Gastrocnemius medialis (tissue), 4 donors: ENCODE measurements at places on chromosomes 5 and 9. TPM values are rescaled to one million over a fixed set of nuclear protein-coding genes. Genes with fewer than 3 reads are reported as not detected.
A peak's percentile ranks its signal among the peaks of the same experiment; 100 is the strongest.

DNA sequence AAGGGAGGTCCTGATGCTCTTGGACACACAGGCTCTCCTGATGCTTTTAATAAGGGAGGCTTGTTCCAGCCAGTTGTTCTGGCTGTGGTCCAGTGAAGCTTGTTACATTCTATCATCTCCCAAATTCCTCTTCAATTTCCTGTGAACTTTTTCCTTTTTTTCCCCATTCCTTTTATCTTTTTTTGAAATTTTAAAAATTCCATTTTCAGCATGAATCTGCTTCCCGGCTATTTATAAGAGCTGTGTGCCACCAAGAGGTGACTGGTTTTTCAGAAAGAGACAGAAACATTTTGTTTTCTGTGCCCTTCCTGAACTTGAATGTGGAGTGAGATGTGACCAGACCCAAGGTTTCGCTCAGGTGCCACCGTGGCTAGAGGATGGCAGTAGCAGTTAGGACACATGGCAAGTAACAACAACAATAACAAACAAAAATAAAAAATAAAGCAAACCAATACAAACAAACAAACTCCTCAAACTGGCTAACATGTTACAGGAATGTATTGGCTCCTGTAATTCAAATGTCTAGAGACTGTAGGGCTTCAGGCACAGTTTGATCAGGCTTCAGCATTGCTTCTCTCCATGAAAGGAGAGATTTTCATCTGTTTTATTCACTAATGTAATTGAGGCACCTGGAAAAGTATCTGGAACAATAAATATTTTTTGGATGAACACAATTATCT, 121.1 kb downstream of the BOD1 start:
- peaks cover 48% of the 10 kb centered on the region for H3K4me1 ChIP-seq
- H3K27me3 ChIP-seq = no peaks in the 10 kb centered on the region
- DNase-seq = no peak

DNA sequence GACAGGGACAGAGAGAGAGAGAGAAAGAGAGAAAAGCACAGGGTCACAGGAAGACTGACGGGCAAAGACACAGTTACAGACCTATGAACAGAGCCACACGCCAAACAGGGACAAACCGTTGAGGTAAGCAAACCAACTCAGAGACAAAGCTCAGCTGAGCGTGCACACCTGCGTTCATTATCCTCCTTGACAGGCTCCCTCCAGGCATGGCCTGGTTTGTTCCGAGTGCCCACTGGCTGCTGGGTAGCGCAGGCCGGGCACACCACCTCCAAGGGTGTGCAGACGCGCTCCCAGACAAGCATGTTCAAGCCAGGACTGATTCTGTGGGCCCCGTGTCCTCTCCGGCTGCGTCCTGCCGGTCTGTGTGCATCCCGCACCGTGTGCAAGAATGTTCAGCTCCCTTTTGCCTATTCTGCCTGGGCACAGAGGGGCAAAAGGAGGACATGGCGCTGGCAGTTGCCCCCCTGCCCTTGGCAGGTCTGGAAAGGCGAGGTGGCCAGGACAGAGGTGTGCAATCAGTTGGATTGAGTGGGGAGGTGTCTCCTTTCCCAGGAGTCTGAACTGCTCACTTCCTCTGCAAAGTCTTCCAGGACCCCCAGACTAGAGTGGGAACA, 467 bp upstream of the SMIM32 start:
- H3K36me3 ChIP-seq = peaks cover 3% of the 10 kb centered on the region
- H3K27me3 ChIP-seq = peaks cover 13% of the 10 kb centered on the region
- no peak overlapping the region for H3K27ac ChIP-seq
- peak overlapping the region; percentile 49 for H3K4me3 ChIP-seq
- no peaks in the 10 kb centered on the region for H3K4me1 ChIP-seq
- DNase-seq = no peak

Gene MARVELD2
- 0.16 TPM for total RNA-seq

Gene PLPP7
- 110 TPM for total RNA-seq

DNA sequence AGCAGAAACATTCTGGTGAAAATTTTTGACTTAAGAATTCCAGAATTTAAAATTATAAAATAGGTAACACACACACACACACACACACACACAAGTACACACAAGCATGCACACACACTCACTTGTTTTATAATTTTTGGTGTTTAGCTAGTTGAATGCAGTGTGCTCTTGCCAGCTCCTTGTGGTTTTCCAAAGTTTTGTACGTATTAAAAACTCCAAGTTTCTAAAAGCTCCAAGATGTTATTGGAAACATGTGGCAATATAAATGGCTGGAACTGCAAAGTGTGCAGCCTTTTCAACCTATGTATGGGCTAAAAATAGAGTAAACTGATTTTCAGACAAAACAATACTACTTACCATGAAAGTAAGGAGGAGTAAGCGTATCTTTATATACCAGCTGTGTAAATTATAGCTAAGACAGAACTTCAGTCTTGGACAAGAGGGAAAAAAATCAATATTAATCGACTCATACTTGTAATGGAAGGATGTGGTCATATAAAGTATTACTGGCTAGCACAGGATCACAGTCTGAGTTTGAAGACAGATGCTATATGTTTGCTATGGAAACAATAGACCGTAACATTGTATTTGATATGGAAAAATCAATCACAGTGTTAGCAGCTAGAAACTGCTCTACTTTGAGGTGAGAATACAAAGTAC, 727.1 kb upstream of the GRAMD2B start:
- no peak for DNase-seq
- peaks cover 14% of the 10 kb centered on the region for H3K4me1 ChIP-seq
- no peak overlapping the region for H3K4me3 ChIP-seq

DNA sequence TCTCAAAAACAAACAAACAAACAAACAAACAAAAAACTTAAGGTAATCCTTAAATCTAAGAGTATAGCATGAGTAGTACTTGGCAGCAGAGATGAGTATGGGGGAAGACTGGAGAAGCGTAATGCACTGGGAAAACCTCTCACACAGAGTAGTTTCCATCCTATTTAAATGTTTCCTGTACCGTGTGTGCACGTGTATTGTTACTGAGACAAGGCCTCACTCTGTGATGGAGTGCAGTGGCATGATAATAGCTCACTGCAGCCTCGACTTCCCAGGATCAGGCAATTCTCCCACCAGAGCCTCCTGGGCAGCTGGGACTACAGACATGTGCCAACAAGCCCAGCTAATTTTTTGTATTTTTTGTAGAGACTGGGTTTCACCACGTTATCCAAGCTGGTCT, 2.9 kb downstream of the UIMC1 start:
- DNase-seq = no peak
- no peak overlapping the region for H3K4me3 ChIP-seq
- no peak overlapping the region for H3K27ac ChIP-seq
- peaks cover 30% of the 10 kb centered on the region for H3K4me1 ChIP-seq
- H3K27me3 ChIP-seq = no peaks in the 10 kb centered on the region
